Brain (organoid and tissue), 16 donors: ENCODE measurements at places on chromosomes 11 and 22.
A peak's percentile ranks its signal among the peaks of the same experiment; 100 is the strongest.

- DNase-seq: no peak
Observed at GRCh38 chr11:30487200-30487898, 98.8 kb downstream of the MPPED2 start.

DNA sequence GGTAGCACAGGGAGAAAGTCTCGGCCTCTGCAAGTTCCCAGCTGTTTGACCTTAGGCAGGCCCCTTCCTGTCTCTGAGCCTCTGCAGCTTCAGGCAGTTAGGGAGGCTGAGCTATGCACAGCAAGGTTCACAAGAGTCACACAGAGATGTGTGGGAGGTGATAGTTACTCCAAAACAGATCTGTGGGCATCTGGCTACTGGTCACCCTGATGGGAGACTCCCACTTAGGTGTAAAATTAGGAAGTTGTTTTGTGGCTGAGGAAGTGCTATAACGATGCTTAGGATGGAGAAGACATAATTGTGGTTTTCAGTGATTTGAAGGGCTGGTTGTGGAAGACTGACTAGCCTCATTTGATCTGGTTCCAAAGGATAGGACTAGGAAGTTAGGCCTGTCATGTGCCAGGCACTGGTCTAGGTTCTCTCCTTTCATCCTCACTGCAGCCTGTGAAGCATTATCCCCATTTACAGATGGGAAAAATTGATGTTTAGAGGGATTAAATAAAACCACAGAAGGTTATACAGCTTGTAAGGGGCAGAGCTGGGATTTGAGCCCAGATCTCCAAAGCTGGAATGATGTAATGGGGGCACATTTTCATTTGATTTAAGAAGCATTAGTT, 13.5 kb downstream of the ACO2 start:
- no peak for DNase-seq

- DNase-seq: no peak
Observed at GRCh38 chr11:103881584-103881983, 154.9 kb upstream of the DDI1 start.

DNA sequence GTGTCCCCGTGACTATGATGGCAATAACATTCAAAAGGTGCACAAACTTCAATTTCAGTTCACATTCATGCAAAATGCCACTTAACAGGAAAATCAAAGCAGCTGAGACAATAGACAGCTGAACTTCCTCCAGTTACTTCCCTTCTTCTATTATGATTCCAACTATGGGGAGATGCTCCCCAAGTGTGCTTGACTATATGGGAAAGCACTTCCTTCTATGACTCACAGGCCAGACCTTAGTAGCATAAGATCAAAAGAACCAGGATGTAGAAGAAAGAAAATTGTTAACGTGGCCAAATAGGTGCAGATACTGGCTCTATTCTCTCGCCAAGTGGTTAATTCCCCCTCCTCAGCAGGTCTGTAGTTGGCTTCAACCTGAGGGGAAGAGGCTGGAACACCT, 7.8 kb upstream of the FAT3 start:
- DNase-seq: no peak

- no peak for DNase-seq
Observed at GRCh38 chr11:2266586-2267305, 3.6 kb downstream of the ASCL2 start.

- DNase-seq: no peak
Observed at GRCh38 chr22:36769541-36770512, 6.1 kb downstream of the IFT27 start.

- no peak for DNase-seq
Observed at GRCh38 chr22:43798492-43798891, 13.6 kb downstream of the EFCAB6 start.

DNA sequence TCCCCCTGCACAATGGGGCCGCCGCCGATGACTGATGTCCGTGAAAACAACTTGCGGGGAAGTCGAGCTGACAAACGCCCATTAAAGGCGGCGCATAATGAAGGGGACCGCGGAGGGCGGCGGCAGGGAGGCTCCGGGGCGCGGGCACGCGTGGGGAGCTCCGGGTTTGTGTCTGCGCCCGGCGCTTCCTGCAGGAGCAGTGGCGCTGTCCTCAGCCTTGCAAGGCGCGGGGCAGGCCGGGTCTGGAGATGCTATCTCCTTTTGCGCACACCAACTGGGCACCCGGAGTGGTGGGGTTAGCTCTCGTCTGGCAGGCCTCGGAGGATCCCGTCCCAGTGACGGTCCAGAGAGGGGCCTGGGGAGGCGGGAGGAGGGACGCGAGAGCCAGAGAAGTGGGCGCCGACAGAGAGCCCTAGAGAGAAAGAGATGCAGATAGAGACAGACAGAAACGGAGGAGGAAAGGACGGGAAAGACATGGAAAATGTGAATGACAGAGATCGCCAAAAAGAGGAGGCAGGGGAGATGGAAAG, 390 bp upstream of the FGF3 start:
- peak; percentile 45 for DNase-seq

- no peak for DNase-seq
Observed at GRCh38 chr11:8390851-8391612, 127.4 kb upstream of the LMO1 start.

DNA sequence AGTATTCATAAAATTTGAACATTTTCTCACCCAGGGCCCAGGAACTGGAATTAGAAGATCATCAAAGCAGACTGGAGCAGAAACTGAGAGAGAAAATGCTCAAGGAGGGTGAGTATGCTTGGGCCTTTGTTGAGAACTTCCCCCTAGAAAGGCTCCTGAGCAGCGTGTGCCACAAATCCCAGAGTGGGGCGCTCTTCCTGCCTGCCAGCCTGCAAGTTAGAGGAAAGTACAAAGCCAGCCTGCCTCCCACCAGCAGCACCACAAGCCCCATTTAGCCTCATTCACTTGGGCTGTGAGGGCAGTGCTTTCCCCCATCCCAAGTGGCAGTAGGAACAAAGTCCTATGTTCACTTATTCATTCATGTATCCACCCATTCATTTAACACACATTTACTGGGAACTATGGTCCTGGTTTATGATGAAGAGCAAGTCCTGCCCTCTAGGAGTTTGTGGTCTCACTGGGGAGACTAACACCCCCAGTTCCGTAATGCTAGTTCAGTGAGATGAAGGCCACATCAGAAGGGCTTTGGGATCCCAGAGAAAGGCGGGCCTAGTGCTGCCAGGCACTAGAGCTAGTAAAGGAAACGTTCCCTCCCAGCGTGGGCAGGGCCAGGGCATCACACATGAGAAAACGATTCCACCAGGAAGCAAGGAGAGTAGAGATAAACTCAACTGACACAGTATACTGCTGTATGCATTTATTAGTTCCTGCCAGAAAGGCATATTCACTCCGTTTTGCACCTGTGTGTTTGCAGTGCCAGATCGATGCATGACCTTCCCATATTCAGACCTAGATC, 22.4 kb upstream of the PARVA start:
- no peak for DNase-seq

GRCh38 chr11:2275334-2276279, 5.2 kb upstream of the ASCL2 start:
- DNase-seq: no peak

DNA sequence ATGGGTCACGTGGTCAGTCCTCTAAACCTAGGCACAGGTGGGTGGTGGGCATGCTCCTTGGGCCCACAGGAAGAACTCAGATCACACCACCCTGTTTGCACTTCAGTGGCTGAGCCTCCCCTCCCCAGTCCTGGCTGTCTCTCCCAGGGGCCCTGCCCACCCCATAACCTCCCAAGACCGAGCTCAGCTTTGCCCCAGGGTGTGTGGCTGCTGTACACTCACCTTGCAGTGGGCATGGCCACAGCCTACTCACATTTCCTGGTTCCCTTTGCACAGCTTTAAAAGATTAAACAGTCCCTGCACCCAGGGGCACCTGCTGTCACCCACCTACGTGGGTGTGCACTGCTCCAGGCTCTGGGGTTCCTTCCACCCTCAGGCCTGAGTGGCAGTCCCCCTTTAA, 13.8 kb downstream of the TRIOBP start:
- DNase-seq: no peak

DNA sequence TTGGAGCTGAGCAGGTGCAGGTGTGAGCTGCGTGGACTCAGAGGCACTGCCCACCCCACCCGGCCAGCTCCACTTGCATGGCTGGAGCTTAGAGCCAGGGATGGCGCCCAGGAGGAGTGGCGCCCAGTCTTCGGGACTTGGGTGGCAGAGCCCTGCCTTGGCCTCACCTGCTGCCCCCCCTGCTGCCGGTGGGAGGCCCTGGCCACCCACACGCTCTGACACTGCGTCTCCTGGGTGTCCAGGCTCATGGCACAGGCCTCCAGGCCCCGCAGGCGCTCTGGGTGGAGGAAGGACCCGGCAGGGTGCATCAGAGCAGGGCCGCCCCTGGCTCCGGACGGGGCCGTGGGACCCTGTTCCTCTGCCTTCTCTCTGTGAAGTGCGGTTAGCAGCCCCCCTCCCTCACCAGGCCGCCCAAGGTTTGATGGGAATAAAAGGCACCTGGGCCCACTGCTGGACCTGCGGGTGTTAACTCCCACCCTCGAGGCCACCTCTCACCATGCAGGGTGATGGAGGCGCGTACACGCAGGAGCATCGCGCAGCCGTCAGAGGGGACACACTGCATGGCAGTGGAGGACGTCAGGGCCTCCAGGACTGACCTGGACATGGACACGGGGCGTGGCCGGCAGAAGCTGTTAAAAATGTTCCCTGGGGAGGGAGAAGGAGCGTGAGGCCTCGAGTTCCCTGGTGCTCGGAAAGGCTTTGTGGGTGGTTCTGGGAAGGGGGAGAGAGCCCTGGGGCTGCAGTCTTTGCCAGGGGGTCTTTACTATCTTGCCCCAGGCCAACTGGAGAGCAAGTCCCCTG, 11.8 kb downstream of the IL17REL start:
- DNase-seq: no peak

DNA sequence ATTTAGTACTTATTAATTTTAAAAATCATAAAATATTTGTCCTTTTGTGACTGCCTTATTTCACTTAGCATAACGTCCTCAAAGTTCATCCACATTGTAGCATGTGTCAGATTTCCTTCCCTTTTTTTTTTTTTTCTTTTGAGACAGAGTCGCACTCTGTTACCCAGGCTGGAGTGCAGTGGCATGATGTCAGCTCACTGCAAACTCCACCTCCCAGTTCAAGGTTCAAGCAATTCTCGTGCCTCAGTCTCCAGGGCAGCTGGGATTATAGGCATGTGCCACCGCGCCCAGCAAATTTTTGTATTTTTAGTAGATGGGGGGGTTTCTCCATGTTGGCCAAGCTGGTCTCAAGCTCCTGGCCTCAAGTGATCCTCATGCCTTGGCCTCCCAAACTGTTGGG, 10.6 kb downstream of the RAB6A start:
- no peak for DNase-seq

DNA sequence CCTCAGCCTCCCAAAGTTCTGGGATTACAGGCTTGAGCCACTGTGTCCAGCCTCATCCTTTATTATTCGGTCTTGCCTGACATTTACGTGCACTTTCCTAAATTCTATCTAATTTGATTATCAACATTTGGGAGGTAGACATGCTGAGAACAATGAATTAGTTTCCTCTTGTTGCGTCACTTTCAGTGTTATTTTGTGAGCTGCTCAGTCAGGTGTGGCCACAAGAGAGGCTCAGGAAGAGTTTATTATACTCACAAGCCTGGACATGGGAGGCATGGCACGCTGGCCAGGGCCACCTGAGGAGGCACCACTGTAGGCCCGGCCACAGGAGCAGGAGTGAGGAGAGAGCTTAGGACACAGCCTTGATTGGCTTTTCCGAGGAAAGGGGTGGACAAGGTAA, 59.7 kb upstream of the RBFOX2 start:
- no peak for DNase-seq
